ENCODE measurements at places on chromosomes 5 and 9.

DNA sequence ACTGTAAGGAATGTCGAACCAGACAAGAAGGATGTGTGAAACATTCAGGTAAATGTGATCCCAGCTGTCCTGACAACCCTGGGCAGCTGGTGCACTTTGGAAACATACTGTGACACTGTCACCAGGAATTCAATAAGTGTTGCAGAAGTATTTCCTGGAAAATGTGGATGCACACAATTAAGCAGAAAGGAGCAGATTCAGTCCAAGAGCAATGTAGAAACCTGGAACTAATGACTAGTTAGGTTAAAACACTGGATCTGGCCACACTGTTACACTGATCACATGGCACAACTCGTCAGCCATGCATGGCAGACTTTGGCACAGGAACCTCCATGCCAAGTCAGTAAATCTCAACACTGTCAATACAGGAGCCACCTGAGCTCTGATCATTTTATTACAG, 109.0 kb downstream of the FAM174A start:
- no peak for DNase-seq

DNA sequence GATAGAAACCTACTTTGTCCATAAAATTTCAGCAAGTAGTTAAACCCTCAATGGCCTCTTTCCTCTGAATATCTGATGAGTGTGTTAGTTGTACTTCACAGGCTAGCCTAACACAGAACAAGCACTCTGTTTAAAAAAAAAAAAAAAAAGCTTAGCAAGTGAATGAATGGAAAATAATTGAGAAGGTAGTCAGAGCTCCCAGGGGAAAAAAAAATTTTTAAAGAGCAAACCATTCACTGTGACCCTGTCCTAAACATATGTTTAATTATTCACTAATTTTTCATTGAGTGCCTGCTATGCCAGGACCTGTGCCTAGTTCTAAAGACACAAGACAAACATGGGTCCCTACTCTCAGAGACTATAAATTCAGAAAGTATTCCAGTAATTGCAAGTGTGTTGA, 69.3 kb downstream of the SH3RF2 start:
- DNase-seq, result no peak

DNA sequence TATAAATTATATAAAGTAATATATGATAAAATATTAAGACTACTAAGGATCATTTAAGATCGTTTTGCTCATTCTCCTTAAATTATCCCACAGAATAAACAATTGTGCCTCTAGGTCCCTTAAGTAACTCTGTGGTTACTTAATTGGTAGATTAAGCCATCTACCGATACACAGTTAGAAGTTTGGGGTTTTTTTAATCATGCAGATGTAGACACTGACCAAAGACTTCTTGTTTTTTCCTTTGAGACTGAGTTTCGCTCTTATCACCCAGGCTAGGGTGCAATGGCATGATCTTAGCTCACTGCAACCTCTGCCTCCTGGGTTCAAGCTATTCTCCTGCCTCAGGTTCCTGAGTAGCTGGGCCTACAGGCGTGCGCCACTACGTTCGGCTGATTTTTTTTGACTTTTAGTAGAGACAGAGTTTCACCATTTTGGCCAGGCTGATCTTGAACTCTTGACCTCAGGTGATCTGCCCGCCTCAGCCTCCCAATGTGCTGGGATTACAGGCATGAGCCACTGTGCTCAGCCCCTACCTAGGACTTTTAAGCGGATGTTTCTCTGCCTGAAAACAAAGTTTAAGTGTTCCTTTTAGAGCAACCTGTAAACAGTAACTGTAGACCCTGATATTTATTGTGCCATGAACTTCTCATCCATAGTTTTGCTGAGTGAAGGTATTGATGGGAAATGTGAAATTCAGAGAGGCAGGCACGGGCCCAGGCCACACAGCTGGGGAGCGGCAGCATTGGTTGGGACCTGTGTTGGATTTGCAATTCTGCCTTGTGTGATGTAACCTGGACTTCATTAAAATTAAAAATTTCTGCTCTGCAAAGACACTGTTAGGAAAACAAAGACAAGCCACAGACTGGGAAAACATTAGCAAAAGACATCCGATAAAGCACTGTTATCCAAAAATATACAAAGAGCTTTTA, 11.6 kb downstream of the CEL start:
- no peak for DNase-seq

- no peak for DNase-seq
These were observed 55.8 kb upstream of the ZFAND5 start for GRCh38 chr9:72420783-72421182.

Data from stimulated activated CD4-positive, alpha-beta T cell treated with anti-CD3 and anti-CD28 coated beads, Interleukin-4, amount 100 ng/mL, for 48 hours (primary cell).